ENCODE measurements at places on chromosomes 1 and 21. TPM values are rescaled to one million over a fixed set of nuclear protein-coding genes. Genes with fewer than 3 reads are reported as not detected.

DNA sequence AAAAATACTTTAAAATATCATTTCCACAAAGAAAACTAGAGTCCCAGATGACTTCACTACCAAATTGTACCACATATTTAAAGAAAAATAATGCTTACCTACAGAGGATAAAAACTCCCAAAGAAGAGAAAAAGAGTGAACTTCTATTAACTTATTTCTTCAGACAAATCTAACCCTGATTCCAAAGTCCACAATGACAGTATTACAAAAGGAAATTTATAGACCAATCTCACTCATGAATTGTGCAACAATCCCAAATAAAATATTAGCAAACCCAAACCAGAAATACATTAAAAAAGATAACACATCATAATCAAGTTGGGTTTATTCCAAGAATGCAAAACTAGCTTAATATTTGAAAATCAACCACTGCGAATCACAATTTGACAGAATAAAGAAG is 161.4 kb upstream of the GALNT2 start:
- no peak for DNase-seq
- H3K4me1 ChIP-seq, result no peaks in the 10 kb centered on the region
- H3K27ac ChIP-seq, result no peak overlapping the region
- H3K36me3 ChIP-seq, result no peaks in the 10 kb centered on the region
- H3K4me3 ChIP-seq, result no peak overlapping the region
- no peaks in the 10 kb centered on the region for H3K27me3 ChIP-seq

Gene PLA2G2A
- 181 TPM for total RNA-seq

GRCh38 chr1:172727956-172728603 is 69.2 kb downstream of the FASLG start:
- H3K36me3 ChIP-seq, result no peaks in the 10 kb centered on the region
- no peak overlapping the region for H3K4me3 ChIP-seq
- no peaks in the 10 kb centered on the region for H3K27me3 ChIP-seq
- no peaks in the 10 kb centered on the region for H3K4me1 ChIP-seq
- no peak for DNase-seq

GRCh38 chr21:26782747-26783146 is 62.5 kb downstream of the ADAMTS1 start:
- H3K4me3 ChIP-seq, result no peak overlapping the region
- H3K27me3 ChIP-seq, result no peaks in the 10 kb centered on the region
- no peaks in the 10 kb centered on the region for H3K36me3 ChIP-seq
- no peak overlapping the region for H3K27ac ChIP-seq
- DNase-seq, result no peak

GRCh38 chr1:30719406-30720270 is 3.7 kb downstream of the MATN1 start:
- peaks cover 11% of the 10 kb centered on the region for H3K4me1 ChIP-seq
- H3K27ac ChIP-seq, result peak overlapping the region; percentile 98
- no peak for DNase-seq
- no peaks in the 10 kb centered on the region for H3K27me3 ChIP-seq

Gene COA6
- total RNA-seq, result 29.7 TPM

Gene LCE2B
- total RNA-seq, result not detected

All from lower lobe of right lung (tissue), 2 donors.